Fibroblast of skin of left biceps (primary cell): ENCODE measurements at places on chromosomes 4 and X.

DNA sequence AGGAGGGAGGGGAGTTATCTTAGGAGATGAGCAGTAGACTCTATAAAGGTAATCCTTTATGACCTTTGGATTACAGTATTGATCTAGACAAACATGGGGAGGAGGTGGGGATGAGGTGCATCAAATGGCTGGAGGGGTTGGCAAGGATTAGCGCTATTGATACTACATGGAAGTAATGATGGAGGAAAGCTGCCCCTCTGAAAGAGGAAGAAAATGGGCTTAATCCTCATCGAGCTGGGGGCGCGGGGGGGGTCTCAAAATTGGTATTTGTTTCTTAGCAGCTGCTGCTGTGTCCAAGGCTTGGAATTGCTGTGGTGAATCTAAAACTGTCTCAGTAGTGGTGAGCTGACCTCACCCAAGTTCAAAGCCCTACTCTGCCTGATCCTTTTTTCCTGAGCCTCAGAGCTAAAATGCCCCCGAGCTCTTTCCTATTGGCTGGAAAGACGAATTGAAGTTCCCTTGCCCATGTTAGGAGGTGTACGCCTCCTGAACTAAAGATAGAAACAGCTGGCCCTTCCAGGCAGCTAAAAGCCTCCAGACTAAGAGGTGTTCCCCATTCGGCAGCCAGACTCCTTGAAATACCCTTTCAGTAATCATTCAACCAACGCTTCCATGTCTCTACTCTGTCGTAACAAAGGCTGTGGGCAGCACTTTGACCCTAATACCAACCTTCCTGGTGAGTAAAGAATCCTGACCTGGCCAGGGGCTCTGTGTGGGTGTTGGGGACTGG, at the start of gene ITGB1BP2:
ITGB1BP2 (plus strand) TSS at position 556 of the 730 bp plus-strand sequence; CDS start at position 613, 57 bp downstream.
- DNase-seq, result no peak

- DNase-seq, result no peak
Observed at GRCh38 chrX:109710181-109710580, 22.9 kb downstream of the ACSL4 start.

DNA sequence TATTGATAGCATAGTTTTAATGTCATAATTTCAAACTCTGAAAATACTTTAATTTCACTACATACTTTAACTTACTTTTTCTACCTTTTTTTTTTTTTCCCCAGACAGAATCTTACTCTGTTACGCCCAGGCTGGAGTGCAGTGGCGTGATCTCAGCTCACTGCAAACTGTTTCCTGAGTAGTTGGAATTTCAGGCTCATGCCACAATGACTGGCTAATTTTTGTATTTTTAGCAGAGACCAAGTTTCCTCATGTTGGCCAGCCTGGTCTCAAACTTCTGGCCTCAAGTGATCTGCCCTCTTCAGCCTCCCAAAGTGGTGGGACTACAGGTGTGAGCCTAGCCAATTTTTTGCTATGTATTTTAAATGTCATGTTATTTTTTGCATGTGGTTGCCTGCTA, 741.6 kb downstream of the TRAM1L1 start:
- DNase-seq, result no peak

DNA sequence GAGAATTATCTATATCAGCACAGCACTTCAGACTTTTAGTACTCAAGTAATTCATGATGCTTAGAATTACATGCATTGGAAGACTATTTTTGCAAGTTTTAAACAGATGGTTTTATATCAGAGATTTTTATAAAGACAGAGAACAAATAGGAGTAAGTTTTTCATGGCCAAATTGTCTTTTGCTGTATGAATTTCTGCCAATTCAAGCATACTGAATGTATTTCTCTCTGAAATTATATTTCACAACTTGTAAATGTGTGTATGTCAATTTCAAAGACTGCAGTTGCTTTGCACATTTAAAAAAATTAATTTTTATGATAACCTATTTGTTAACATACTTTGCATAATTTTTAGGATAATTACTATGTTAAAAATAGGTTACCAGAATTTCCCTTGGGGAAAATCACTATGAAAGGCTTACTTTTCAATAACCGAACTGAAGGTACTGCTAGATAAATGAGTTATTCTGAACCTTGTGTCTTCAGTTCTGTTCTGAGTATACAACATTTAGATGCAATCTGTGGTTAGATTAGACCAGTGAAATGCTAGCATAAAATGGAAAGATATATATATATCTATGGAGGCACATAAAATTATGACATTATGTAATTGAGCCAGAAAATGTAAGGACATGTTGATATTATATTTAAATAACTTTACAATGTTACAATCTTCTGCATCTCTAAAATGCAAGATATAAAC, 1344.2 kb upstream of the PABPC4L start:
- DNase-seq, result no peak

DNA sequence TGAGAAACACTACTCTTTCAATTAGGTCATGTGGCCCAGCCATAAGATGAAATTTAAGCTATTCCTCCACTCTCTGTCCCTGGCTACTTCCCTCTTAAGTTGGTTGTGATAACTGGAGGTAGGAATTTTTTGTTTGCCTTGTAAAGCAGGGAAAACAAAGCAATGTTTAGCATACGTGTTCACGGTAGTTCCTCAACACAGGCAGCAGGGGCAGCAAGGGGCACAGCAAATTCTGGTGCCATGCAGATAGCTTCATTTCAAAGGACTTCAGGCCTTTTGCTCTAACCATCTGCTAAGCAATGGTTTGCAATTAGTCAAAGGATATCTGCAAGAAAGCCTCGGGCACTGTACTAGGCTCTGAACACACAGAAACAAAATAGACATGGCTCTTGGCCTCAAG, 330.2 kb downstream of the ZIC3 start:
- DNase-seq, result no peak

DNA sequence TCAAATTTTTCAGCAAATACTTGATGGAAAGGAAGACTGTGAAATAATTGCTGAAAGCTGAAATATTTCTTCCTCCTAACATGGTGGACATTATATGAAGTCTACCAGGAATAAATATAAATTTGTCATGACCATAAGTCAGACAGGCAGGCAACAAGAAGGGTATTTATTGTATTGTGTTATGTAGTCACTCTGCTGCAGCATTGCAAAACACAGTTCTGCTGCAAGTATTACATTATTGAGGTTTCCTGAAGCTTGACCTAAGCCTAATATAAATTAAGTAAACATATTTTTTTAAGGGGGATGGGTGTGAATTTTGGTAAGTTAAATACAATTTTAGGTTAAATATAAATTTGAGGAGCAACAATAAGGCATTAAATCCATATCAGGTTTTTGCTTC, 60.2 kb upstream of the MAOA start:
- DNase-seq, result no peak

DNA sequence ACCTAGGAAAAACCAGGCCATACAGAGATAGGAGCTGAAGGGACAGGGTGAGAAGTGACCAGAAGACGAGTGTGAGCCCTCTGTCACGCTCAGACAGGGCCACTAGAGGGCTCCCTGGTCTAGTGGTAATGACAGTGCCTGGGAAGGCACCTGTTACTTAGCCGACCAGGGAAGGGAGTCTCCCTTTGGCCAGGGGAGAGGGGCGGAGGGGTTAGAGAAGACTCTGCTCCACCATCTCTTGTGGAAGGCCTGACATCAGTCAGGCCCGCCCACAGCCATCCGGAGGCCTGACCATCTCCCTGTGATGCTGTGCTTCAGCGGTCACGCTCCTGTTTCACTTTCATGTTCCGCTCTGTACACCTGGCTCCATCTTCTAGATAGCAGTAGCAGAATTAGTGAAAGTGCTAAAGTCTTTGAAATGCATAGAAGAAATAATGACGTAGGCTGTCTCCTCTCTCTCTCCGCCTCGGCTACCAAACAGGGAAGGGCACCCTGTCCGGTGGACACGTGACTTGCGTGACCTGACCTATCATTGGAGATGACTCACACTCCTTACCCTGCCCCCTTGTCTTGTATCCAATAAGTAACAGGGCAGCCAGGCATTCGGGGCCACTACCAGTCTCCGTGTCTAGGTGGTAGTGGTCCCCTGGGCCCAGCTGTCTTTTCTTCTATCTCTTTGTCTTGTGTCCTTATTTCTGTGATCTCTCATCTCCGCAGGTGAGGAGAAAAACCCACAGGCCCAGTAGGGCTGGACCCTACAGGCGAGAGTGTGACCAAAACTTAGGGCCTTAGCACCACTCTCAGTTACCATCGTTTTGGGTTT, 26.7 kb downstream of the HTT-AS start:
- DNase-seq, result no peak

- peak; percentile 1 for DNase-seq
Observed at GRCh38 chrX:152989292-152989658, 4.6 kb downstream of the PNMA5 start.

GRCh38 chr4:106618956-106619355, 250.4 kb upstream of the GIMD1 start:
- no peak for DNase-seq

DNA sequence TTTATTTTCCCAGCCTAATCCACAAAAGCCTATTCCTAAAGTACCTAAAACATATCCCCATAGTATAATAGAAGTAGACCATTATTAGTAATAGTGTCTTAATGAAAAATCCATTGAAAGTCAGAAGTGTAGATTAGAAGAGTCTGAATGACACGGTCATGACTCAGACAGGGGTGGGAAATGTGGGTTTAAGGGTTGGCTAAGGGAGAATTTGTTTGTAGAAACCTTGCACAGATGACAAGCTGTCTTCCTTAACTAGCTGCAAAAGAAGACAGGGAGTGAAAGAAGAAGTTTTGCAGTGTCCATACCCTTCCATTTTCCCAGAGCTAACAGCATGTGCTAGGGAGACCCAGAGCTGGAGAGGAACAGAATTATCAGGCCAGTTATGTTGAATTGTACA, 242.7 kb upstream of the ETNPPL start:
- no peak for DNase-seq

- no peak for DNase-seq
Observed at GRCh38 chr4:185656467-185656931, 121.2 kb upstream of the PDLIM3 start.

GRCh38 chr4:154389148-154389547, 102.5 kb downstream of the DCHS2 start:
- DNase-seq, result no peak

GRCh38 chr4:64774626-64775025, 365.4 kb upstream of the TECRL start:
- DNase-seq, result no peak

DNA sequence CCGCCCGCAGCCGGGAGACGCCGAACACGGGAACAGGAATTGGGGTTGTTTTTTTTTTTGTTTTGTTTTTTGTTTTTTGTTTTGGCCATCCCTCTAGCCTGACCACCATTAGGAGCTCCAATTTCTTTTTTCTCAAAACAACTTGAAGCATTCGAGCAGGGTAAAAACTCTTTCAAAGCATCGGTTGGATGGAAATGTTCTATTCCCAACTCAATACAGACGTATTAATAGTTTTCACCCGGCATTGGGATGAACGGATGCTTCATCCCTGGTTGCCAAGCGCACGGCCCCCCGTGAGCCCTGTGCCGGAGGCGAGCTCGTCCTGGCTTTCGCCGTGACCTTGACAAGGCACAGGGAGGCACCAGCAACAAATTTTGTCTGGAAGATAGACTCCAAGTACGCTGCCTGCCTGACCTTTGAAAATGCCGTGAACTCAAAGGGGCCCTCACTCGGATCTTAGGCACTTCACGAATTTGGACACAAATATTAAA, 352 bp upstream of the MAP3K15 start:
- DNase-seq, result no peak

- DNase-seq, result no peak
Observed at GRCh38 chr4:71025654-71026053, 32.2 kb downstream of the DCK start.

- no peak for DNase-seq
Observed at GRCh38 chr4:159446266-159446976, 343.5 kb downstream of the RAPGEF2 start.

DNA sequence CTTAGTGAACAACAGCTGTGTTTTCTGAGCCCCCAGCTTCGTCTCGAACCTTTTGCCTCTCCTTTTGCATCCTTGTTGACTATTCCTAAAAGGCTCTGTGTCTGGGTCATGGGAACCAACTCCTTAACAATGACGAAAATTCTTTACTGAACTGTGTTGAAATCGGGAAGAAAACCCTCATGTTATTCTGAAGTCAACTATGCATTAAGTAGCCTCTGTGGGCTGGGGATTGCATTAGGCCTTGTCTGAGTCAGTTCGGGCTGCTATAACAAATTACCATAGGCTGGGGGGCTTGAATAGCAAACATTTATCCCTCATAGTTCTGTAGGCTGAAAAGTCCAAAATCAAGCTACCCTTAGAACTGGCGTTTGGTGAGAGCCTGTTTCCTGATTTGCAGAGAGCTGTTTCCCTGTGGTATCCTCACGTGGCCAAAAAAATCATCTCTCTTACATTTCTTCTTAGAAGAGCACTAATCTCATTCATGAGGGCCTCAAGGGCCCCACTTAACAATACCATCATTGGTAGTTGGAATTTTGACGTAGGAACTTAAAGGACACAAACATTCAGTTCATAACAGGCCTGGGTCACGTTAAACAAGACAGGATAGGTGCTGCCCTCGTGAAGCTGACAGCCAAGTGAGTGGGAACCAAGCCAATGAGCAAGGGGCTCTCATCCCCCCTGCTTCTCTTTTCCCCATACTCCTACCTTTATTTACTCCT, 75.9 kb downstream of the CLNK start:
- no peak for DNase-seq

GRCh38 chr4:184392748-184393559, 81.4 kb downstream of the IRF2 start:
- no peak for DNase-seq

DNA sequence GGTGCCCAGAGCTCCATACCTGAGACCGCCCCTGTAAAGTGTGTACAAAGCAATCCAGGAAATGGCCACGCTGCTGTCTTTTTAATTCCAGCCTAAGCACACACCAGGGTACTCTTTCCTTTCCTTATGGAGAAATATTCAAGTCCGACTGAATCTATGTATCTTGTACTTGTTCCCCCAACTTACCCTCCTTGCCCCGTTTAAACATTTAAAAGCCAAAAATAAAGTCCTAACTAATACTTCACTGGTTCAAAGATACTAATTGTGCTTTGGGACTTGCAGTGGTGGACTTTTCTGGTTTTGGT, 731 bp upstream of the AMMECR1 start:
- no peak for DNase-seq

DNA sequence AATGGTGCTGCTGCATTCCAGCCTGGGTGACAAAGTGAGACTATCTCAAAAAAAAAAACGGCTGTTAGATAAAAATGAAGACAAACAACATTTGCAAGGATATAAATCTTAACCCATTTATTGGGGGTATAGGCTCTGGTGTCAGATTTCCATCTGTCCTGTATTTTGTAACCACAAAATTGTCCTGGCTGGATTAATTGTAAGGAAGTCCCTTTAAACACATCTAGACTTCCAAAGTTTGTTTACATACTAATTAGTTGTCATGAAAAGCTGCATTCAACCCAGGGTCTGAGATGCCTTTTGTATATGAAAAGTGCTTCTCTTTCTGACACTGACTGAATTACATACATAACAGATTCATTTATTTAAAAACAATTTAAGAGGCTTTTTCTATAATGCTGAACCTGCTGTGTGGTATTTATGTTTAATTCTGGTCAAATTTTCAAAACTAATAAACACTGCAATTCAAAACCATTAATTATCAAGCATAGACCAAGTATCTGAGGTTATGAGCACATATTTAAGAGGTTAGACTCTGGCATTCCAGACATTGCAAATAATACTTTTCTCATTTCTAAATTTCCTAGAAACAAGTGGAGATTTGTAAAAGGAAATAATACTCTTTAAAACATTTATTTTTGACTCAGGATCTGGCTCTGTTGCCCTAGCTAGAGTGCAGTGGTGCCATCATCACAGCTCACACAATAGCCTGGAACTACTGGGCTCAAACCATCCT, 17.5 kb upstream of the UGDH start:
- no peak for DNase-seq
